ENCODE measurements at places on chromosomes 11 and 22.
A peak's percentile ranks its signal among the peaks of the same experiment; 100 is the strongest.

DNA sequence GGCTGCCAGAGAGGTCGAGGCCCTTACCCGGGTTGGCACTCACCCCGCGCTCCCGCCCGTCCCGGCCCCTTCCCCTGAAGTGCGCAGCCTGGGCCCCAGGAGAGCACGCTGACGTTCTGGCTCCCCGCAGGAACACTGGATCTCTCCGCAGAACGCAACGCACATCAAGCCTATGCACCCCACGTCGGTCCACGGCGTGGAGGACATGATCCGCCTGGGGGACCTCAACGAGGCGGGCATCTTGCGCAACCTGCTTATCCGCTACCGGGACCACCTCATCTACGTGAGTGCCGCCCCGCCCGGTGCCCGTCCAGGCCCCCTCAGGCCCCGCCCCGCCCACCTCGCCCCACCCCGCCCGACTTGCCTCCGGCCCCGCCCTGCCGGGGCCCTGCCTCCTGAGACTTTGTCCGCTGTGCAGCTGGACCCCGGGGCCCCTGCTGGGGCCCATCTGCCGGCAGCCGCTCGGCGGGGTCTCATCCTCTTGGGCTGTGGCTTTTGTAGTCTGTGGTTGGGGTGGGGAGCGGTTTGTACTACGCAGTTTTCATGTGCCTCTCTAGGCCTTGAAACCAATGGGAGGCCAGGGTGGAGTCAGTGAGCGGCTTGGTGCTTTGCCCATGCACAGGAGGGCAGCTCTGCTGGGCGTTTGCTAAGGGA is 19.7 kb downstream of the MYO7A start:
- DNase-seq: peak; percentile 23

DNA sequence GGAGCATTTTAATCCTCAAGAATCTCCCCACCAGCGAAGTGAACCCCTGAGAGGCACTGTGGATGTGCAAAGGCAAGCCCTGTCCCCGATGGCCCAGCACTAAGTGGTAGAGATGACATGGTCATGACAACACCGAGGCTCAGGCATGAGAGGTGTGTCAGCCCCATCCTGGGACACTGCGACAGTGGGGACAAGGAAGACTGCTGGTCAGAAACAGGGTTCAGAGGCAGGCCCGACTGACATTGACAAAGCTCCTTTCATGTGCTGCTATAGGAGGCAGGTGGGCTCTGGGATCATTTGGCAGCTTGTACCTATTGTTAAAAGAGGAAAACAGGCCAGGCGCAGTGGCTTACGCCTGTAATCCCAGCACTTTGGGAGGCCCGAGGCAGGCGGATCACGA is 54.3 kb upstream of the MYEOV start:
- no peak for DNase-seq

DNA sequence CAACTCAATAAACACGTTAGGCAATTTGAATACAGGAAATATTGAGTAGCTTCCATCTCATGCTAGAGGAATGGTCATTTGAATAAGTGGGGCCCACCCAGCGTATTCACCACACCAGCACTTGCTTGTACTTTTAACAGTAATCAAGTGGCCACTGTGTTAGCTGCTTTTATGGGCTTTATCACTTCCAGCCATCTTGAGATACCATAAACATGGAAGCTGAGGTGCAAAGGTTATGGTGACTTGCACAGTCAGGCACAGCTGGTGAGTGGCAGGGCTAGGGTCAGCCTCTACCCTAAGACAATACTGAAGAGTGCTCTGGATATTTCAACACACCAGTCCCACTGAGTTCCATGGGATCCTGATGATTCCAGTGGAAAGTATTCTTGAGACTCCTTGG is 6.7 kb downstream of the JOSD1 start:
- no peak for DNase-seq

GRCh38 chr11:77065878-77066228 is 918 bp upstream of the CAPN5 start:
- DNase-seq: peak; percentile 85

DNA sequence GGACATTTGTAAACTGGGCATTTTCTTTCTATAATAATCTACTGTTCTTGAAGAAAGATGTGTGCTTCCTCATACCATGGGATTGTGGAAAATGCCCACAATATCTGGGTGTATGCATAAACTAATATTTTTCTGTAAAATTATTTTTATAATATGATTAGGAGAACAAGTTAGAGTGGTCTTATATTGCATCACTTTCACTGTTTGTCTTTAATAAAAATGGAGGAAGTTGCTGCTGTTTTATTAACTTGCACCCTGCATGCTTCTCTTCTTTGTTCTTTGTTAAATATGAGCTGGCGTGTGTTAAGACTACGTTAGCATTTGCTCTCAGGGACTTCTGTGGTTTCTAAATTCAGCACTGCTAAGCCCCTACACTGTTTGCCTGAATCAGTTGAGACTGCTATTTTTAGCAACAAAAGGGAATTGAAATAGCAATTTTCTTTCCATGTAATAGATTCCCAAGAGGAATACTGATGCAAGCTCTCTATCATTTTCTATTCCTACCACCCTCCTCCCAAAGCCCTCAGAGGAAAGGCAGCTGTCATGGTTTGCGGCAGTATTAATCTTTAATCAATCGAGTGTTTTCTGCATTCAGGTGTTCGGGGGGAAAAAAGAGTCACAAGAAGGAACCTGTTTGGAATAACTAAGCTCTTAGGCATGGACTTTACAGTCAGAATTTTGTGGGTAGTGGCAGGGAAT is 56.1 kb downstream of the HSD17B12 start:
- no peak for DNase-seq

DNA sequence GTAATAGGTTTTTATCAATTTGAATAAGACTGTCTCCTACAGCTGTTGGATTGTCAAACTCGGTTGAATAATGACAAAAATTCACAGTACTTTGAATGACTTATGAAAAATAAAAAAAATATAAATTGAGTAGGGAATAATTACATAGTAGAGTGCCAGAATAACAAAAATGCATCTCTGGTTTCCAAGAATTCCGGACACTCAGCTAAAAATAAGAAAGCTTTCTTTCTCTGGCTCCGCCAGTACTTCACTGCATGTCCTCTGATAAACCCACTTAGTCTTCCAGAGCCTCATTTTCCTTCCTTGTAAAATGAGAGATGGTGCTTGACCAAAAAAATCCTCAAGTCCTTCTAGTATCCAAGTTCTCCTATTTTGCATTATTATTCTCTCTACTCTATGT is 374.6 kb upstream of the LUZP2 start:
- DNase-seq: no peak

GRCh38 chr22:41301085-41302020 is at the start of gene ZC3H7B:
TSS of gene ZC3H7B (plus strand) at chr22:41301525. CDS start at chr22:41320661, 19,136 bp downstream.
- peak; percentile 90 for DNase-seq
